ENCODE measurements at places on chromosomes 11 and 22.
A peak's percentile ranks its signal among the peaks of the same experiment; 100 is the strongest.

GRCh38 chr22:36366291-36366708 lies 21.5 kb downstream of the MYH9 start:
- DNase-seq = no peak

DNA sequence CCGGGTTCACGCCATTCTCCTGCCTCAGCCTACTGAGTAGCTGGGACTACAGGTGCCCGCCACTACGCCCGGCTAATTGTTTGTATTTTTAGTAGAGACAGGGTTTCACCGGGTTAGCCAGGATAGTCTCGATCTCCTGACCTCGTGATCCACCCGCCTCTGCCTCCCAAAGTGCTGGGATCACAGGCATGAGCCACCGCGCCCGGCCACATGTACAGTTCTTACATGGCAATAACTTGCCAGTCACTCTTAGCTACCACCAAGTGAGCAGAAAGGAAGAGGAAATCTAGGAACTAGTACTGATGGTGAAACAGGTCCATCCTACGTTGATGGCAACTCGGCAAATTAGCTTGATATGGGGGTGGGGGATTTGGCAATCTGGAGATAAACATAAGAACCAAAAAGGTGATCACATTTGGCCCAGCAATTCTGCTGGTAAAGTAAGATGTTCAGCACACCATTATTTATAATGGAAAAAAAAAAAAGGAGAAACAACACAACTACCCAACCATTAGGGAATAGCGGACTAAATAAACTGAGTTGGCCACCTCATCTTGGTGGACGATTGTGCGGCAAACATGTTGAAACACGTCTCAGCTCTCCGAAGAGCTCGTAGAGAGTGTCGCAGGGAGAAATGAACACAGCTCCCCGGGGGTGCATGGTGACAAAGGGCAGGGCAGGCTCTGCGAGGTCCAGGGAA lies 5.3 kb downstream of the NLRP6 start:
- no peak for DNase-seq

DNA sequence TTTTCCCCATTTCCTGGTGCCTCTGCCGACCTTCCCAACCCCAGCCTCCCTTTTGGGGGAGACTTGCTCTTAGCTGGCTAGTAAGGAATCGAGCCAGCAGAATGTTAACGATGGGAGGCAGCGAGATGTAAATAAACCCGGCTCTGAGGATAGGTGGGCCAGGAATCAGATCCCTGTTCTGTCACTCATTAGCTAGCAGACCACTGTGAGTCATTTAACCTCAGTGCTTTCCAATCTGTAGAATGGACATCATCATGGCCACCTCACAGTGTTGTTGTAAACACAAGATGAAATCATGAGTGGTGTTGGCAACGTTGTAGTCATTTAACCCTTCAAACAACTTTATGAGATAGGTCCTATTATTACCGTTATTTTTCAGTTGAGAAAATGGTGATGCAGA lies 208.6 kb downstream of the KIRREL3 start:
- no peak for DNase-seq

DNA sequence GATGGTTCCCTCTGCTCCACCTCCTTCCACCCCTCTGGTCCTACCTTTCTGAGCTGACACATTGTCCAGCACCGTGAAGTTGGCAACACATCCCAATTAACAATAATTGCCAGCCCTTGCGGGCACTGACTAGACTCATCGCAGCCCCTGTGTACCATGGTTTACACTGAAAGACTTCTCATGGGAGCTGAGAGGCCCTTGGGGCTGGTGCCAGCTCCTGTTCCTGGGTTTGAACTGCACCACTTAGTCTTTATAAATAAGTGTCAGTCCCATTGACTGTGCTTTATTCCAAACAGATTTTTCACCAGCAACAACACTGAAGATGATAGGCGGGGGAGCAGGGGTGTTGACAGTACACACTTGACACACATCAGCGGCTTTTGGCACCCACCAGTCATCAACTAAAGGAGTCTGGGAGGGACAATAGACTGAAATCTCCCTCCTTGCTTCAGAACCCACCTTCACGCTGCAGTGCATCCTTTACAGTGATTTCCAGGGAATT lies 447.3 kb downstream of the NTM start:
- DNase-seq = no peak

DNA sequence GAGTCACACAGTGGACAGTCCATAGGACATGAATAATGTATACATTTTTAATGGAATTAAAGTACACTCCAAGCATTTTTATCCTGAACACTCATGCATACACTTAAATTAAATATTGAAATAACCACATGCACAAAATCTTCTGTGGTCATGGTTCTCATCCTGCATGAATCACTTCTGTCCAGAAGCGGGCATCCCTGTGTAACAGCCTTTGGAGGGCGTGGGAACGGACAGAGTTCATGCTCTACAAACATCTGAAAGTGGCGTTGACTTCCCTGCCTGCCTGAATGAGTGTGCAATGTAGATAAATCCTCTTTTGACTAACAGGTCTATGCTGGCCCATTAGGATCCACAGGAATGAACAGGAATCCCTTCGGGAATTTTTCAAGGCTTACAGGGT lies 780.2 kb downstream of the BRD1 start:
- no peak for DNase-seq

GRCh38 chr22:29393019-29393608 lies 4.7 kb upstream of the AP1B1 start:
- no peak for DNase-seq

GRCh38 chr11:15958910-15959309 lies 397.4 kb downstream of the SOX6 start:
- no peak for DNase-seq

DNA sequence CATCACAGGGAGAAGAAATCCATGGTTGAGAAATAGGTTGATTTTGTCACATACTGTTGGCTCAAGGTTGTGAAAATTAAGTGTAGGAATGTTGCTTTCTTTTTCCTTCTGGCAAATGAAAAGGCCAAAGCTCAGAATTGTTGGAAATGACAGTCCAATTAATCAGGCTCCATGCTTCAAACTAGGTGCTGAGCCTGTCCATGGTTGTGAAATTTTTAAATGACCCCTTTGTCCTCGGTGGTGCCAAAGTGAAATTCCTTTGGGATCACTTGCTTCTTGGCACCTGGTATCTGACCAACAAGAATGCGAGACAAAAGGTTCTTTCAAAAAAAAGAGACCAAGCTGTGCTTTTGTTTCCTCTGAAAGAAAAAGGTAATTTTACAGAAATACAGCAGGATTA lies 451.9 kb downstream of the ETS1 start:
- DNase-seq = peak; percentile 90

GRCh38 chr11:110286298-110287040 lies 9.9 kb downstream of the RDX start:
- no peak for DNase-seq

DNA sequence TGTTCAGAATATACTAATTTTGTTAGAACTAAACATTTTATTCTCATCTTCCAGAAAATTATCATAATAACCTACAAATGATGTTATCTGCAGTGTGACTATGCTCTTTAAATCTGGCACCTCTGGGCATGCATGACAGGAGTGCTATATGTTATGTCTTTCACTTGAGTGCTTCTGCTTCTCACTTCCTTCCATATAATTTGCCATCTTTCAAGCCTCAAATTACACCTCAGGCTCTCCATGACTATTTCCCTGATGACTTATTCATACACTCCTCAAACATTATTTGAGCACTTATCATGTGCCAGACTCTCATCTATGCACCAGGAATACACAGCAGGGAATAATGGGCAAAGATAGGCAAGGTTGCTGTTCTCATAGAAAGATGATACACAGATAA lies 219.3 kb upstream of the POU2AF2 start:
- DNase-seq = no peak

DNA sequence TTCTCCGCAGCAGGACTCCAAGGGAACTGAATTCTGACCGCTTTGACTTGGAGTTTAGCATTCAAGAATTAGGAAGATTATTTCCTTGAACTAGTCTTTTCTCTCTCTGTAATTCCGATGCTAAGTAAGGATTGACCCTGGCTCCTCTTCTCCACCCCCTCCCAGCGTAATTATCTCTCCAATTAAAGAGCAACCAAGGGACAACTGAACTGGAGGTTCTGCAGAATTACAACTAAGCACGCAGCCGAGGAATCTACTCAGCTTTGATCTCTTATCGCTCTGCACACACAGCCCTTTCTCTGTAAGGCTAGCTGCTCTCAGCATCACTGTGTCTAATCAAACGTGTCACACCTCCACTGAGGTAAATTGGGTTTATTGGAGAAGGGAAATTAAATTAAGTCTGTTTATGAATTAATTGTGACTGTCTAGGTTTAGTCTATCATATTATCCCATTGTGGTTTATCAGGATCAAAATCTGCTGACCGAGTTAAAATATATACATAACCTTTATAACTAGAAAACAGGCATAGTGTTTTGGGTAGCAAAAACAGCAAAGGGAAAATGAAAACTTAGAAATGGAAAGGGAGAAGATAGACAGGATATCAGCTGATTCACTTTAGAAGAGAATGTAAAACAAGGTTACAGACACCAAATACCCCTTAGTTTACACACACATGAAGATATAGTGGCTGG lies 241.3 kb upstream of the LARGE1 start:
- no peak for DNase-seq

GRCh38 chr11:29256580-29256979 lies 760.2 kb downstream of the KCNA4 start:
- no peak for DNase-seq

DNA sequence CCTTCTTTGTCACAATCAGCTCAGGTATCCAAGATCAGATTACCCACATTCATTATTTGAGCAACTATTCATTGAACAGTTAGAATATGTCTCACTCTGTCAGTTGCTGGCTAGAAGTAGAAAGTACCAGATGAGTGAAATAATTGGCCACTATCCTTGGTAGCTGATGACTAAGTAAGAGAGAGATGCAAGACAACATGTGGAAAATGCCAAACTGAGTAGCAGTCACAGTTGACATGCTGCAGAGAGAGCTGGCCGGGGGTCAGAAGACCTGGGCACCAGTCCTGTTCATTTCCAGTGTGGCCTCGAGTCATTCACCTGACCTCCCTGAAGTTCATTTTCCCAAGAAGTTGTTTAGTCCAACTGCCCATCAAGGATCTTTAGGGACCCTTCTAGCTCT lies 22.5 kb upstream of the SMIM35 start:
- DNase-seq = peak; percentile 50

DNA sequence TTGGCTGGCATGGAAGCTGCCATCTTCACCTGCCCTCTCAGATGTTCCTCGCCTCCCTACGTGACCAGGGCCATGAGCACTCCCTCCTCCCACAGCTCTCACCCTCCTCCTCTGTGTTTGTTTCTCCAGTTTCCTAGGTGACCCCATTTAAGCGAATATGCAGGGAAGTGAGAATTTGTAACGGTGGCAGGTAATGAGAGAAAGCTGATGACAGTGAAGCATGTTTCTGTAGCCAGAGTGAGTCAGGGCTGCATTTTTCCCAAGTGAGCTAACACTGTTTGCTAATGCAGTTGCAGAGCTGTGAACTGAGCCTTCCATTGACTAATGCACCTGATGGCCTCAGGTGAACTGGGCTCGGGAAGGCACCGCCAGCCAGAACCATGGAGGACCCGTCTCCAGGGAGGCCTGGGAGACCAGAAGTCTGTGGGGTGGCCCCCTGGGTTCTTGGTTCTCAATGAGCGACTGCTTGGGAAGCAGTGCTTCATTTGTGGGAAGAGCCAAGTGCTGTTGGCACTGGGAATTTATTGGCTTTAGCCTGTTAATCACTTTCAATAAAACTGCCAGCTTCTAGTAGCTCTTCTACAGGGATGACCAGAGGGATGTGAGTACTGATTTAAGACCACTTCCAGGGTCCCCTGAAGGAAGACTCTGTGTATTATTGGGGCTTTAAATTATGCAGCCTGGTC lies 64.5 kb downstream of the BARX2 start:
- peak; percentile 99 for DNase-seq

DNA sequence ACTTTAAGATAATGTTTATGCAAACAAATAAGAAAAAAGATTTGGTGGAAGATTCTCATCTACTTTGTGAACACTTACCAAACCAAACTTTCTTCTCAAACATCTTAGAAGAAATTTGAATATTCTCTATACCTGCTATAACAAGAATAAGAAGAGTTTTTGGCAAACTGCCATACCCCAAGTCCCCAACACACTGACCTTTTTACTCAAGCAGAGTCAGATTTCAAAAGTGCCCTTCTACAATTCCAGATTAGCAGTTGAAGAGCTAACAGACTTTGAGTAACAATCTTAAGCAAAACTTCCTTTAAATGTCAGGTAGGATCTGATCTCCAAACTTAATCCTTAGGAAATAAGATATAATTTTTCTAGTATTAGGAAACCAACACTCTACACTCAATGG lies 33.9 kb downstream of the TSG101 start:
- DNase-seq = peak; percentile 2
